ENCODE measurements at places on chromosomes 11 and 22. TPM values are rescaled to one million over a fixed set of nuclear protein-coding genes. Genes with fewer than 3 reads are reported as not detected.

- H3K36me3 ChIP-seq, result no peaks in the 10 kb centered on the region
- no peak for DNase-seq
- no peaks in the 10 kb centered on the region for H3K4me1 ChIP-seq
- H3K27me3 ChIP-seq, result no peaks in the 10 kb centered on the region
These were observed 78.3 kb downstream of the ZNF280B start for GRCh38 chr22:22430111-22430820.

- peaks cover 37% of the 10 kb centered on the region for H3K4me1 ChIP-seq
- peak overlapping the region; percentile 94 for H3K27ac ChIP-seq
- H3K36me3 ChIP-seq, result no peaks in the 10 kb centered on the region
- DNase-seq, result no peak
- peak overlapping the region; percentile 82 for H3K4me3 ChIP-seq
These were observed 471 bp upstream of the CEP126 start for GRCh38 chr11:101914341-101914737.

DNA sequence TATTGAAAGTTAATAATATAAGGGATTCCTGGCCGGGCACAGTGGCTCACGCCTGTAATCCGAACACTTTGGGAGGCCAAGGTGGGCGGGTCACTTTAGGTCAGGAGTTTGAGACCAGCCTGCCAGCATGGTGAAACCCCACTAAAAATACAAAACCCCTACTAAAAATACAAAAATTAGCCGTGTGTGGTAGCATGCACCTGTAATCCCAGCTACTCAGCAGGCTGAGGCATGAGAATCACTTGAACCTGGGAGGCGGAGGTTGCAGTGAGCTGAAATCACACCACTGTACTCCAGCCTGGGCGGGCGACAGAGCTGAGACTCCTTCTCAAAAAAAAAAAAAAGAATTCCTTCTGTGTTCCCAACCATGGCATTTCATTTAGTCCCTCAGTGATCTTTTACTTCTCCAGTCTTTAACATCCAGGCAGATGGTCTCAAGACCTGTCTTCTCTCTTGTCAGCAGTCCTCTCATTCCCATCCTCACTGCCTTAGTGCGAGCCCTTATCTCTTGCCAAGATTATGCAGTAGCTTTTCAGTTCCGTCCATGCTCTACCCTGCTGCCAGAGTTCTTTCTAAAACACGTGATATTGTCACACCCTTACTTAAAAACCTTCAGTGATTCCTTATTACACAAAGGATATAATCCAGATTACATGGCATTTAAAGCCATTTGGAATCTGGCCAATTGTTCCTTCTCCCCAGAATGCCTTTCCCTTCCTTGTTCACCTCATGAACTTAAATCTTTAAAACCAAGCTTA, 17.9 kb downstream of the RTN3 start:
- no peak overlapping the region for H3K27ac ChIP-seq
- no peaks in the 10 kb centered on the region for H3K36me3 ChIP-seq
- no peak overlapping the region for H3K4me3 ChIP-seq
- DNase-seq, result no peak
- H3K27me3 ChIP-seq, result no peaks in the 10 kb centered on the region
- H3K4me1 ChIP-seq, result no peaks in the 10 kb centered on the region

DNA sequence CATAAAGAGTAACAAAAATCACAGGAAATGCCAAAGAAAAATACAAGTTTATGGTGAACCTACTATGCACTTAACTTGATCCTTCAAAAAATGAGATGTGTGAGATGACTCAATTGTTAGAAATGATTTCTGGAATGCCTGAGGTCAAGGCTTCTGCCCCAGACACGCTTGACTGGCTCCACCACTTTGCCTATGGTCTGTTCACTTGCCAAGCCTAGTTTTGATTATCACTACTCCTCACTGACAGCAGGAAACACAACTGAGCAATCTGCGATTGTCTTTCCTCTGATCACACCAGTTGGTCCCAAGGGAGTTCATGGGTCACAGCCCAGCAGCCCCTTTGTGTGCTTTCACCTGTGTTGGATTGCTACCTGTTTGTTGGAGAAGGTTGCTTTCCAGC, 20.6 kb upstream of the PRDM10 start:
- H3K27me3 ChIP-seq, result no peaks in the 10 kb centered on the region
- peak; percentile 47 for DNase-seq
- no peaks in the 10 kb centered on the region for H3K36me3 ChIP-seq
- H3K4me1 ChIP-seq, result peaks cover 17% of the 10 kb centered on the region
- peak overlapping the region; percentile 67 for H3K27ac ChIP-seq
- H3K4me3 ChIP-seq, result no peak overlapping the region

DNA sequence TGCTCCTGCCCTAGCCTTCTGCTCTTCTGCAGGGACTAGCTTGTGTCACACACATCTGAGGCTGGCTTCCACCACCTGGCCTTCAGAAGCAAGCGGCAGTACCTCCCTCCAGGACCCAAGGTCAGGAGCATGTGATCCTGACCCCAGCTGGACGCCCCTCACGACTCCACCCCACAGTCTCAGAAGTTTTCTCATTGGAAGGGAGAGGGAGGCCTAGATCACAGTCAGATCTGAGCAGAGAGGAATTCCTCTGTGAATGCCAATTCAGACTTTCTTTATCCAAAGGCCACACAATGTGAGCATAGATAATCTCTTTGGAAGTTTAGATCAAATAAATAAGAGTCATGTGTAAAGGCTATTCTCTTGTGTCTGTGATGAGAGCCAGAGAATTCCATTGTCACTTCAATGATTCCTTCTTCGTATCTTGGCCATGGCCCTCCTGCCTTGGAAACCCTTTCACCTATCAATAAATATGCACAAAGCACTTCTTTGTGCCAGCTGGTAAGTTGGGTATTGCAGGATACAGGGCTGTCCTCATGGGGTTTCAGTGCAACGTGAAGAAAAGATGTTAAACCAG, 142.9 kb downstream of the SNX19 start:
- no peak for DNase-seq
- H3K27me3 ChIP-seq, result no peaks in the 10 kb centered on the region
- H3K36me3 ChIP-seq, result no peaks in the 10 kb centered on the region
- peaks cover 6% of the 10 kb centered on the region for H3K4me1 ChIP-seq

DNA sequence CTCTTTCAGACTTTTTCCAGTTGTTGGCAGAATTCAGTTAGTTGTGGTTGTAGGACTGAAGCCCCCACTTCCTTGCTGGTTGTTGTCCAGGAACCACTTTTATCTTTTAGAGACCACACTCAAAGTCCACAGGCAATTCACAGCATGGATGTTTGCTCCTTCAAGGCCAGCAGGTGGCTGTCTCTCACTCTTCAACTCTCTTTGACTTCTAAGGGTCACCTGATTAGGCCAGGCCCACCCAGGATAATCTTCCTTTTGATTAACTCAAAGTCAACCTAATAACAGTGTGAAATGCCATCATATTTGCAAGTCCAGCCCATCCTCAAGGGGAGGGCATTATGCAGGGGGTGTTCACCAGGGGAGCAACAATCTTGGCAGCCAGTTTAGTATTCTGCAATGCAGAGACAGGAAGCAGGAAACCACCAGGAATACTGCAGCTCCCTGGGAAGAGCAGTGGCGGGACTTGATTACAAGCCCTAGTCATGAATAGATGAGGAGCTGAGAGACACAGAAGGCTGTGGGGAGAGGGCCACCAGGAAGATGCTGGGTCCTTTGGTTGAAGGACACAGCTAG, 52.4 kb downstream of the LRRC74B start:
- H3K27ac ChIP-seq, result no peak overlapping the region
- H3K4me3 ChIP-seq, result no peak overlapping the region

DNA sequence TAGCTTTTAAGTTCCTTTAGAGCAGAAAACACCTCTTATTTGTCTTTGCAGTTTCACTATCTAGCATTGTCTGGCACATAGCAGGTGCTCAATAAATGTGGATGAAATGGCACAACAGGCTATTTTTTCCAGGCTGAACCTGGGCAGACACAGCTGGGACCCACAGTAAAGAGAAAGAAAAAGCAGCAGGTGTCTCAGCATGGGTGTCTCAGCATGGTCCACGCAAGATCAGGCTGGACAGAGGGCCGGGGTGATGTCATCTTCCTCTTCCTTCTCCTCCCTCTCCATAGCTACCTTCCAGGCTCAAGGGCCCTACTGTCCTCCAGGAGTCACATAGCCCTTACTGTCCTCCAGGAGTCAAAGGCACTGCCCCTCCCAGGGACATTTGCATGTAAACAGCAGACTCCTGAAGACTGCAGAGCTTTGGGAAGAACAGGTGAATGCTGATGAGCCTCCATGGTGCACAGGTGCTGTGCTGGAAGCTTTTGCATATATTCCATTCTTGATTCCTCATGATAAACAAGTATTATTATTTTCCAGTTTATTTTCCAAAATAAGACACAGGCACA, 65.2 kb downstream of the DSCAML1 start:
- DNase-seq, result no peak
- H3K36me3 ChIP-seq, result no peaks in the 10 kb centered on the region
- H3K27ac ChIP-seq, result no peak overlapping the region
- H3K4me1 ChIP-seq, result no peaks in the 10 kb centered on the region
- H3K27me3 ChIP-seq, result no peaks in the 10 kb centered on the region

DNA sequence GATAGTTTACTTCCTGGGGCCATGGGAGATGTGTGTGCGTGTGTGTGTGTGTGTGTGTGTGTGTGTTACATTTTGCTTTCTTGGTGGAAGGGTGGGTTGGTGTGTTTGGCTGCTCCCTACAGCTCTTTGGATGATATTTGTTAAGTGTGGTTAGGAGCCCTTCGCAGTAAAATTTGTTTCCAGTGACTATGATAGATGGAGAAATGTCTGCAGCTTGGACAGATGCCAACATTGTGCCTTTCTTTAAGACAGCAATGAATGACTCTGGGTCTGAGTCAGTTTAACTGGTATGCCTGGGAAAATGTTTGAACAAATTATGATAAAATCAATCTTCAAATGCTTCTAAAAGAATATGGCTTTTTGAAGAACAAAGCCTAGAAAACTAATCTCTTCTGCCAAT, 102.7 kb upstream of the TRPC6 start:
- H3K27ac ChIP-seq, result no peak overlapping the region
- no peaks in the 10 kb centered on the region for H3K36me3 ChIP-seq
- no peak for DNase-seq
- H3K4me3 ChIP-seq, result no peak overlapping the region
- no peaks in the 10 kb centered on the region for H3K4me1 ChIP-seq
- H3K27me3 ChIP-seq, result no peaks in the 10 kb centered on the region

DNA sequence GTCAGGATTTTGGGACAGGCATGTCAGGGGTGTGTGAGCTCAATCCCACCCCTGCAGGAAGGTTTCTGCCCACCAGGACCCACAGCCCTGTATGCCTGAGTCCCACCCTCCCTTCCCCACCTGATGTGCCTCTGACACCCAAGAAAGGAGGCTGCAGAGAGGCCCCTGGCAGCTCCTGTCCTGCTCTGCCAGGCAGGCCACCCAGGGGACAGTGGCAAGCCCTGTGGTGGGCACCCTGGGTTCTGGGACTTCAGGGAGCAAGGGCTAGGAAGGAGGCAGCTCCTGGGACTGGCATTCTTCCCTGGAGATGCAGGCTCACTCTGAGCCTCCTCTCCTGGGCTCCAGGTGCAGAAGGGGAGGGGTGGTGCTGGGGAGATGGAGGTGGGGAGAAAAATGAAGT, 234.5 kb upstream of the B3GAT1 start:
- peaks cover 18% of the 10 kb centered on the region for H3K27me3 ChIP-seq
- no peak for DNase-seq
- no peak overlapping the region for H3K27ac ChIP-seq
- no peaks in the 10 kb centered on the region for H3K4me1 ChIP-seq
- no peak overlapping the region for H3K4me3 ChIP-seq

DNA sequence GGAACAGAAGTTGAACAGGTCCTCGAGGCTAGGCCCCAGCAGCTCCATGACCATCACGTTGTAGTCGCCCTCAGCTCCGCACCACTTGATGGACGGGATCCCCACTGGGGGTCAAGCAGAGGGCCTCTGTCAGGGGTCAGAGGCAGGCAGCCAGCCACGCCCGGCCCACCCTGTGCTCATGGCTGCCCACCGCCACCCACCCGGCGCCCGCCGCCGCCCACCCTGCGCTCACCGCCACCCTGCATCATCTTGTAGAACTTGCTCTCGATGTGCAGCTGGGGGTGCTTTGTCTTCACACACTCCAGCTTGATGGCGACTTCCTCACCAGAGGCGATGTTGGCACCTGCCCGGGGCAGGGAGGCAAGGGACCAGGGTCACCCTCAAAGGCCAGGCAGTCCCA, 14.3 kb downstream of the CSNK1E start:
- no peaks in the 10 kb centered on the region for H3K36me3 ChIP-seq
- no peak for DNase-seq
- H3K27me3 ChIP-seq, result no peaks in the 10 kb centered on the region
- no peak overlapping the region for H3K27ac ChIP-seq
- no peak overlapping the region for H3K4me3 ChIP-seq

GRCh38 chr11:122158171-122158570, 42.2 kb upstream of the BLID start:
- DNase-seq, result no peak
- peak overlapping the region; percentile 98 for H3K27ac ChIP-seq
- peak overlapping the region; percentile 44 for H3K4me3 ChIP-seq
- H3K36me3 ChIP-seq, result no peaks in the 10 kb centered on the region
- peaks cover 58% of the 10 kb centered on the region for H3K4me1 ChIP-seq

GRCh38 chr11:110860461-110860860, 148.2 kb upstream of the ARHGAP20 start:
- H3K4me1 ChIP-seq, result no peaks in the 10 kb centered on the region
- no peak for DNase-seq
- H3K4me3 ChIP-seq, result no peak overlapping the region
- no peaks in the 10 kb centered on the region for H3K36me3 ChIP-seq
- H3K27ac ChIP-seq, result no peak overlapping the region
- H3K27me3 ChIP-seq, result no peaks in the 10 kb centered on the region

- no peak overlapping the region for H3K27ac ChIP-seq
- no peaks in the 10 kb centered on the region for H3K36me3 ChIP-seq
- H3K4me3 ChIP-seq, result no peak overlapping the region
- no peaks in the 10 kb centered on the region for H3K4me1 ChIP-seq
- no peak for DNase-seq
- no peaks in the 10 kb centered on the region for H3K27me3 ChIP-seq
These were observed 136.4 kb upstream of the SYN3 start for GRCh38 chr22:33194529-33195077.

DNA sequence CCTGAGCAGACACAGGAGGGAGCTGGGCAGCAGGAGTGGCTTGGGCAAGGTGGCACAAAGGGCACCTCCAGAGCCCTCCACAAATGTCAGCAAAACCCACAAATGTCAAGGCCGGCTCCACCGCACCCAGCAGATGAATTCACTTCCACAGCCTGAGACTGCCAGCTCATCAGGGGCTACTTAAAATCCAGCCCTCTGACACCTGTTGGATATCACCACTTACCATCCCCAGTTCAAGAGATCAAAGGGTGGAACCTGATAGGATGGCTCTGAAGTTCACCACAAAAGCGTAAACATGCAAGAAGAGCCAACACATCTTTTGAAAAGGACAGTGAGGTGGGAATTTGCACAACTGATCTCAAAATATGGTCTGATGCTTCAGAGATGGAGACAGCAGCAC, 168.6 kb upstream of the GRK3 start:
- no peak overlapping the region for H3K27ac ChIP-seq
- no peaks in the 10 kb centered on the region for H3K27me3 ChIP-seq
- no peak overlapping the region for H3K4me3 ChIP-seq
- peaks cover 43% of the 10 kb centered on the region for H3K4me1 ChIP-seq
- DNase-seq, result no peak

TNKS1BP1 gene
- 94.6 TPM for total RNA-seq

SYT13 gene
- total RNA-seq, result 0.13 TPM

B4GALNT4 gene
- total RNA-seq, result 122 TPM

C11orf42 gene
- not detected for total RNA-seq

RCOR2 gene
- total RNA-seq, result 10.2 TPM

TRIM49D1 gene
- not detected for total RNA-seq

SLC37A2 gene
- 0.23 TPM for total RNA-seq

NCAM1 gene
- 0.18 TPM for total RNA-seq

OR4C46 gene
- not detected for total RNA-seq
